Sigmoid colon (tissue), 7 donors: ENCODE measurements at places on chromosomes 13 and 19.

GRCh38 chr13:111390522-111391270 is 70.3 kb downstream of the TEX29 start:
- H3K4me3 ChIP-seq: no peak overlapping the region
- no peaks in the 10 kb centered on the region for H3K36me3 ChIP-seq
- H3K27me3 ChIP-seq: no peaks in the 10 kb centered on the region
- no peaks in the 10 kb centered on the region for H3K4me1 ChIP-seq
- DNase-seq: no peak
- H3K27ac ChIP-seq: no peak overlapping the region

DNA sequence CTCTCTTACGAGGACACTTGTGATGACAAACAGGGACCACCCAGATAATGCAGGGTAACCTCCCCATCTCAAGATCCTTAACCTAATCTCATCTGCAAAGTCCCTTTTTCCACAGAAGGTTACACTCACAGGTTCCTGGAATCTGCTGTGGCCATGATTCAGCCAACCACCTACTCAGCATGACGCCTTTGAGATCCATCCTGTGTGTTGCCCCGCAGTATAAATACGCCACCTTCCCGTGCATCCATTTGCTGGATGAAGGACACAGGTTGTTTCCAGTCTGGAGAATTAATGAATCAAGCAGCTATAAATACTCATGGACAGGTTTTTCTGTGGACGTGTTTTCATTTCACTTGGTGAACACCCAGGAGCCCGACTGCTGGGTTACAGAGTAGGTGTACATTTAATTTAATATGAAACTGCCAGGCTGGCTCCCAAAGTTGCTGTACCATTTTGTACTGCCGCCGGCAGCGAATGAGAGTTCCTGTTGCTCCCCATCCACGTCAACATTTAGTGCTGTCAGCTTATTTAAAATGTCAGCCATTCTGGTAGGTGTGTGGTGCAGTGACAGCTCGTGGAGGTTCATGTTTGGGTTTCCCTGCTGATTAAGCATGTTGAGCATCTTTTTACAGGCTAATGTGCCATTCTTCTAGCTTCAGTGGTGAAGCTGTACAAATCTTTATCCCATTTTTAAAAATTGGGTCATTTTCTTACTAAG is 40.2 kb downstream of the ELL start:
- DNase-seq: no peak
- peaks cover 61% of the 10 kb centered on the region for H3K4me1 ChIP-seq
- no peak overlapping the region for H3K4me3 ChIP-seq

- H3K36me3 ChIP-seq: no peaks in the 10 kb centered on the region
- no peak overlapping the region for H3K4me3 ChIP-seq
- H3K27ac ChIP-seq: no peak overlapping the region
These were observed 20.1 kb upstream of the ARHGEF18 start for GRCh38 chr19:7328647-7329046.

GRCh38 chr13:21328201-21328600 is 130.9 kb downstream of the ZDHHC20 start:
- DNase-seq: no peak
- H3K4me1 ChIP-seq: no peaks in the 10 kb centered on the region
- no peaks in the 10 kb centered on the region for H3K36me3 ChIP-seq
- no peak overlapping the region for H3K27ac ChIP-seq
- H3K4me3 ChIP-seq: no peak overlapping the region

DNA sequence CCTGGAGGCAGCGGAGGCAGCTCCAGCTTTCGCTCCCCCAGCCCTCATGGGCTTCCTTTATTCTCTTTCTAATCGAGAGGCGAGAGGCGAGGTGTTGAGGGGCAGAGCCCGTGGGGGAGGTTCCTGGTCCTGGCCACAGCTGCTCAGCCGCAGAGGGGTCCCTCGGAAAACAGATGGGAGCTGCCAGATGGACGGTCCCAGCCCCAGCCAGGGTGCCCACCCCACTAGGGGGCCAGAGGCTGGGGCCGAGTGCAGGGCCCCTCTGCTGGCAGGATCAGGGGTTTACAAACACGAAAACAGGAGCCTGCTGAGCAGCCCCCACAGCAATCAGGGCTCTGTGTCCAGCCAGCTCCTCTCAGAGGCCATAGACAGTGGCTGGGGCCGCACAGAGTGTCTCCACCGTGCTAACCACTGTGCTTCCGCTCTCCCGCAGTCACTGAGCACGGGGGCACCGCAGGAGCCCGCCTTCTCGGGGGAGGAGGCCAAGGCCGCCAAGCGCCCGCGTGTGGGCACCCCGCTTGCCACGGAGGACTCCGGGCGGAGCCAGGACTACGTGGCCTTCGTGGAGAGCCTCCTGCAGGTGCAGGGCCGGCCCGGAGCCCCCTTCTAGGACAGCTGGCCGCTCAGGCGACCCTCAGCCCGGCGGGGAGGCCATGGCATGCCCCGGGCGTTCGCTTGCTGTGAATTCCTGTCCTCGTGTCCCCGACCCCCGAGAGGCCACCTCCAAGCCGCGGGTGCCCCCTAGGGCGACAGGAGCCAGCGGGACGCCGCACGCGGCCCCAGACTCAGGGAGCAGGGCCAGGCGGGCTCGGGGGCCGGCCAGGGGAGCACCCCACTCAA is 182.2 kb downstream of the KDM4B start:
- H3K4me1 ChIP-seq: no peaks in the 10 kb centered on the region
- no peak overlapping the region for H3K27ac ChIP-seq
- DNase-seq: peak; percentile 61
- H3K36me3 ChIP-seq: peaks cover 13% of the 10 kb centered on the region
